NAMALWA (cell line): ENCODE measurements at places on chromosomes 3 and 15.
A peak's percentile ranks its signal among the peaks of the same experiment; 100 is the strongest.

DNA sequence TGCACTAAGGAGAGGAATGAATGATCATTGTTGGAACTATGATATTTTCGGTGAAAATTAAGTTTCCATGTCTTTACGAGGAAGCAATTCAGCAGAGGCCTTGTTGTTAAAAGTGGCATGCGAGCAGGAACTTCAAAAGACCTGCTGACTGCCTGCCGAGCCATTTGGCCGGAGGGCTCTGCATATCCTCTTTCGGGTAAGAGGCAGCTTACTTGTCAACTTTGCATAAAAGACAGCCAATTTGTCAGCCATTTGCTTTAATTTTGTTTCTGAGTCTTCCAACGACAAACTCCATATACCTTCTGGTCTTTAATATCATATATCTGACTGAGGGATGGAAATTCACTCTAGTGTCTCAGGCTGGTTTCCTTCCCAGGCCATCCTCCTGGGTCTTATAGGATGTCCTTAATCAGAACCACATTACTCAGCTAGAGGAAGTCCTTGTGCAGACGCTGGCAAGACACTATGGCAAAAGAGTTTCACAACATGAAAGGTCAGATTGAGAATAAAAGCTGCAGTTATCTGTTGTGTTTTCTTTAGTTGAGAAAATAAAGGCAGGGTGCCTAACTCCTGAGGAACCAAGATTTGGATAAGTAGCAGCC lies 128.7 kb upstream of the WNT5A start:
- no peak for DNase-seq

GRCh38 chr3:46663591-46664135 lies 29.8 kb downstream of the ALS2CL start:
- no peak for DNase-seq

DNA sequence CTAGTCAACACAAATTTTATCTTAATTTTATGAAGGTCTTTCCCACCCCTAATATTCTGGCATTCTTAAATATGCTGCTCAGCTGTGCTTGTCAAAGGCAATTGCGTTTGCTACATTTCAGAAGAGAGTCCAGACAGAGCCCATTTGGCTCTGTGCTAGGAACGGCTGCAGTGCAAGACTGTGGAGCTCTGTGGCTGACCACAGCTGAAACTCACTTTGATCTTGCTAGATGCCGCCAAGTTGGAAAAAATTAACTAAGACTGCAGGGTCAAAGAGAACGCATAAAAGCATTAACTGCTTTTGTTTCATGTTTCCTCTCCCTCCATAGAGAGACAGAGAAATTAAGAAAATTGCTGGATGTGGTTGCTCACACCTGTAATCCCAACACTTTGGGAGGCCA lies 7.6 kb upstream of the PPP1R2 start:
- no peak for DNase-seq

DNA sequence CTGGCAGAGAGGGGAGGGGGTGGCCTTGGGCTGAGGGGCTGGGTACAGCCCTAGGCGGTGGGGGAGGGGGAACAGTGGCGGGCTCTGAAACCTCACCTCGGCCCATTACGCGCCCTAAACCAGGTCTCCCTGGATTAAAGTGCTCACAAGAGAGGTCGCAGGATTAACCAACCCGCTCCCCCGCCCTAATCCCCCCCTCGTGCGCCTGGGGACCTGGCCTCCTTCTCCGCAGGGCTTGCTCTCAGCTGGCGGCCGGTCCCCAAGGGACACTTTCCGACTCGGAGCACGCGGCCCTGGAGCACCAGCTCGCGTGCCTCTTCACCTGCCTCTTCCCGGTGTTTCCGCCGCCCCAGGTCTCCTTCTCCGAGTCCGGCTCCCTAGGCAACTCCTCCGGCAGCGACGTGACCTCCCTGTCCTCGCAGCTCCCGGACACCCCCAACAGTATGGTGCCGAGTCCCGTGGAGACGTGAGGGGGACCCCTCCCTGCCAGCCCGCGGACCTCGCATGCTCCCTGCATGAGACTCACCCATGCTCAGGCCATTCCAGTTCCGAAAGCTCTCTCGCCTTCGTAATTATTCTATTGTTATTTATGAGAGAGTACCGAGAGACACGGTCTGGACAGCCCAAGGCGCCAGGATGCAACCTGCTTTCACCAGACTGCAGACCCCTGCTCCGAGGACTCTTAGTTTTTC lies 4.9 kb downstream of the ISL2 start:
- no peak for DNase-seq

- DNase-seq, result peak; percentile 54
Measured at GRCh38 chr3:8713901-8714759, 19.5 kb upstream of the CAV3 start.

GRCh38 chr3:3798631-3799113 lies 559 bp upstream of the LRRN1 start:
- no peak for DNase-seq

DNA sequence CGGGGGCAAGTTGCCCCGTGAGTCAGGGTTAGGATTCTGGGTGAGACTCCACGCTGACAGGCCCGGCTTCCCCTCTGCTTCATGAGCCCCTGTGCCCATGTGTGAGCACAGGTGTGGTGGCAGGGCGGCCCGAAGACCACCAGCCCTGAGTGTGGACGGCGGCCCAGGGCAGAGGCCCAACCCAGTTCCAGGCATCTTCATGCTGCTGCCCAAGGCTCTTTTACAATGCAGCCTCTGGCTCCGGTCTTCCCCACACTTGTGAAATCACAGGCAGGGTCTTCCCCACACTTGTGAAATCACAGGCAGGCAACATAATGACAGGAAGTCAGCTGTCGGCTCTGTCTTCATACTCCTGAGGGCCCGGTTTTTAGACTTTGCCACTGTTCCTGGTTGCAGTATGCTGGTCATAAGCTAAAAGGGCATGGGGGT lies 78.8 kb downstream of the AAGAB start:
- DNase-seq, result no peak

DNA sequence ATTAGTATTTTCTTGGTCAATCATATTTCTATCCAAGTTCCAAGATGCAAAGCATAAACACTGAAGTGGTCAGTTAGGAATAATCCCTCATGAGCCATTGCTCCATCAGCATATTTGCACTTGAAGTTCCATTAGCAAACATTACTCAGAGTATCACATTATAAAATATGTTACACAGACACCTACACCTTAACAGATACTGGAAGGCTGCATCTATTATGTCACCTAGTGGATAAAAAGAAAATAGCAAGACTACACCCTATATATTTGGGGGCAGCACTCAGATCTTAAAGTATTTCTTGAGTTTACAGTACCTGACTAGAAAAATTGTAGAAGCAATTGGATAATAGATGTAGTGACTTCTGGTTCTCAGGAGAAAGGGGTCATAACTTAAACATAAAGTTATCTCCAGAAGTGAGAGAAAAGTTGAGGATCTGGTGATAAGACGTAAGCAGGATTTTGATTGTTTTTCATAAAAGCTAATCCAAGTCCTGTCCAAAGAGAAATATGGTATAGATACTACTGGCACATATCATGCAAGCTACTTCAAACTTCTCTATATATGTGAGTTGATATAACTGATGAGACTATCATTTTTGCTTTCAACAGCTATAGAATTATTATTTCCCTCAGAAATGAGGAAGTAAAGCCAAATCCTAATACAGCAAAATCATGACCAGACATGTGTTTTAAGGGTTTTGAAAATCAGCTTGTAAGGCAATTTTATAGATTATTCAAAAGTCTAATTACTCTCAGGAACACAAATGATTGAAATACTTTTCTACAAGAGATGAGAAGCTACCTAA lies 422.2 kb downstream of the GBE1 start:
- DNase-seq, result peak; percentile 36

DNA sequence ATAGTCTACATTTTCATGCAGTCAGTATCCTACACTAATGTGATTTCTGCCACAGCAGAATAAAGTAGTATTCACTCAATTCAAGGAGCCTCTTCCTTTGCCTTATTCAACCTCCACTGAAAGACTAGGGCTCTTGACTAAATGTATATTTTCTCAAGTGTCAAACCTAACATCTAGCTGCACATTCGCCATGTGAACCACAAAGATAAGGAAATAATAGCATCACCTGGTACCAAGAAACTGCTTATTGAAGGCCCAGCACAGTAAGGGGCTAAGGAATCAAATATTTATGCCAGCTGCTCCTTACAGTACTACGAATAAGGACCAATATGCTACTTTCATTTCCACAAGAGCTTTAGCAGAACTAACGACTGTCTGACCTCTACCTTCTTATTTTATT lies 1.3 kb downstream of the SRP14 start:
- DNase-seq, result peak; percentile 25

- DNase-seq, result no peak
Measured at GRCh38 chr3:66923969-66924368, 74.1 kb upstream of the KBTBD8 start.

- DNase-seq, result peak; percentile 40
Measured at GRCh38 chr15:85649372-85649771, 145.4 kb downstream of the KLHL25 start.

- no peak for DNase-seq
Measured at GRCh38 chr15:60407415-60407805, 9.6 kb upstream of the ANXA2 start.

GRCh38 chr3:189936201-189936945 lies 184.3 kb downstream of the P3H2 start:
- no peak for DNase-seq

DNA sequence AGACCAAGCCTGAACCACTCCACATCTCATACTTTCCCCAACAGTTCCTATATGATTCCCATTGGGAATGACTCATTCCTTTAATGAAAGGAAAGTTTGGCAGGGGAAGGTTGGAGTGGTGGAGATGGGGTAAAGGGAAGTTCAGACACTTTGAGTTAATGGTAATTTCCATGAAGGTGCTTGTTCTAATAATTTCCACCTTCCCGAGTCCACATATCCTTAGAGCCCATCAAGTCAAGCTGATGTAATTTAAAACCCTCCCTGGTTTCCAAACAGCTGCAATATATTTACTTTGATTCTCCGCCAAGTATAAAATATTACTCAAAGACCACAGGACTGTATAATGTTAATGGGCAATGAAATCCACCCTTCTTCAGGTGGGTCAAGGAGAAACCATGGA lies 95.0 kb upstream of the GALNT15 start:
- DNase-seq, result no peak

DNA sequence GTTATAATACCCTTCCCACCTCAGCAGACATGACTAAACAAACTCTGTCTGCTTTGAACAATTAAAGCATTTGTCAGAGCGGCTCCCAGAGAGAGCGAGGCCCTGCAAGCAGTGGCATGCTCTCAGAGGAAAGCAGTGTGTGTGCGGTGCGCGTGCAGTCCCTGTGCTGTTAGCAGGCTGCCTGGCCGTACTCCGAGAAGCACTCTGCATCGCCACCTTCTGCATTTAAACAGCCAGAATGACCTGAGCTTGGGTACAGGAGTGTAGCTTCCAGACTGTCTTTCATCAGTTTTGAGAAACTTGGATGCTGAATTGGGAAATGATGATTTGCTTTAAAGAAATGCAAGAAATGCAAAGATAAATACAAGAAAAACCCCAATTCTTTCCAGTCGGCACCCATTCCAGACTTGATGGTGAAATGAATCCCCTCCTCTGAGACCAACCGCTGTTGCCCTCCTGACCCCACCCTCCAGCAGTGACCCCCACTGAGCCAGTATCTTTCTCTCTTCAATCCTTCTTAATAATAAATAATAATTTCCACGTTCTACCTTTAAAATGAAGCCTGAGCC lies 113.5 kb downstream of the VGLL4 start:
- DNase-seq, result no peak

GRCh38 chr3:155581579-155581978 lies 163.3 kb downstream of the PLCH1 start:
- DNase-seq, result no peak

DNA sequence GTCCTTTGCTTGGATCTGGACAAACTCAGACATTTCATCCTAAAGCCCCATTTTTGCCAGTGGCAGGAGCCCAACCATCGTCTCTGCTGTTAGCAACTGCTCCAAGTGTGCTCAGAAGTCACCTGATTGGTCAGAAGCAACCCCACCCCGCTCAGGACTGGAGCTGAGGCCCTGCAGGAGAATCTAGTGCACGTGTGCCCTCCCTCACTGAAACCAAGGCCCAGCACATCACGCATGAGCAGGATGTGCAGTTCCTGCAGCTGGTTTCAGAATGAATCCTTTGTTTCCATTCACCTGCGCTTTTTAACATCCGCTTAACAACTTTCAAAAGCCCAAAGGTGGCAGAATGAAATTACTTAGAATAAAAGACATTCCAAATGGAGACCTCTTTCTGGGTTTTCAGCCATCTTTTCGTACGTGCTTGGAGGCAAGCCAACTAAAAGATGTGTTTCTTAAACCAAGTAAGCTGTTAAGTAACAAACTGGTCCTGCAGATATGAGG lies 81.2 kb downstream of the SRGAP3 start:
- DNase-seq, result peak; percentile 37
